Activated B cell treated with CpG ODN at 0.5 μM for 24 hours (primary cell): ENCODE measurements at places on chromosomes 13 and 19. TPM values are rescaled to one million over a fixed set of nuclear protein-coding genes. Genes with fewer than 3 reads are reported as not detected.

GRCh38 chr13:80605716-80606115, 264.8 kb upstream of the SPRY2 start:
- DNase-seq: no peak

GRCh38 chr13:32262165-32262564, 53.0 kb downstream of the ZAR1L start:
- no peak for DNase-seq

GRCh38 chr13:62510906-62511655, 1095.4 kb upstream of the PCDH20 start:
- DNase-seq: no peak

DNA sequence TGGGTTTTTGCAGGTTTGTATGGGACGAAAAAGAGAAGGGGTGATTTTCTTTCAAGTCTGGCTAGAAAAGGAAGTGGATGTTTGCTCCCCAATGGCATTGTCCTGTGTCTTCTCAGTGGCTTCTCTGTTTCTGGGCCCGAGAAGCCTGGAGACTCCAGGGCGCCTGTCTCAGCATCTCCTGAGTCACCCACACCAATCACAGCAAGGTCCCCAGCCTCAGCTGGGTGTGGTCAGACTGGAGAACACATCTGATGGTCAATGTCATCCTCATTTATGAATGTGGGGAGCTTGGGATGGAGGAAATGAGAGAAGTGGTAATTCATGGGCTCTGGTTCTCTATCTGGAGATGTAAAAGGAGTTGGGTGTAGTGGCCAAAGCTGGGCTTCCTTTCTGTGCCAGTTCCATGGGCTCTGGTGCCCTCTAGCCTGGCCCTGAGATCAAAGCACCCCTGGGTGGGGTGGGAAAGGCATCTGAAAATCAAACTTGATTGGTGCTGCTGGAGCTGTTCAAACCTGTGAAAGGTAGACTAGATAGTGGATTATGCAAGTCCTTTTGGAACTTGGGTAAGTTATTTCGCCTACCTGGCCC, 13.4 kb downstream of the RASL11A start:
- DNase-seq: no peak

GRCh38 chr19:45293682-45294081, 29.0 kb downstream of the CKM start:
- no peak for DNase-seq

Gene CRX
- not detected in 2 replicates for total RNA-seq

DNA sequence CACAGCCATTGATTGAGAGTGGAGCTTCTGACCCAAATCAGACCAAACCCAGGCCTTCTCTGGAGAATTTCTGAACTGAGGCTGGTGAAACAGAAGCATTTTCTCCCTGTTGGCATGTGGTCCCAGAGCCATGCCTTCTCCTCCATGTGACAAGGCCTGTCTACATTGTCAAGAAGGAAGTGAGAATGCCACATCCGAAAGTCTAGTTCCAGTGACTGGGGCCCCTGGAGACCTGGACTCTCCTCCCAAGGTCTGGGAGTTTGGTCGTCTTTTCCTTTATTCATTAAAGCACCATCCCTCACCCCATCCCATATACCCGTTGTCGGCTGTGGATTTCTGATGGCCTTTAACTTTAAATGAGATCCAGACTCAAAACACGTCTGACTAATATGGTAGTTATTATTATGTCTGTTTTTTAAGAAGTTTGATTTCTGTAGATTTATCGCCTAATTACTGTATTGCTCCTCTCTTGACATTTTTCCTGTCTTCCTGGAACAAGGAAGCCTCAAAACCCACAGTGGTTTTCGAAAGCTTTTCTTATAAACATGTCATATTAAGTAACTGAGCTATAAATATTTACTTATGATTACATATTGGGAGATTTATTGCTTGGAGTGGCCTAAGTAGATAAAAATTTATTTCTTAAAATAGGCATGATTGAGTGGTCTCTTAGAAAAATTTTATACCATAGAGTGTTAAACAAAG, 128.3 kb upstream of the FRY start:
- no peak for DNase-seq

DNA sequence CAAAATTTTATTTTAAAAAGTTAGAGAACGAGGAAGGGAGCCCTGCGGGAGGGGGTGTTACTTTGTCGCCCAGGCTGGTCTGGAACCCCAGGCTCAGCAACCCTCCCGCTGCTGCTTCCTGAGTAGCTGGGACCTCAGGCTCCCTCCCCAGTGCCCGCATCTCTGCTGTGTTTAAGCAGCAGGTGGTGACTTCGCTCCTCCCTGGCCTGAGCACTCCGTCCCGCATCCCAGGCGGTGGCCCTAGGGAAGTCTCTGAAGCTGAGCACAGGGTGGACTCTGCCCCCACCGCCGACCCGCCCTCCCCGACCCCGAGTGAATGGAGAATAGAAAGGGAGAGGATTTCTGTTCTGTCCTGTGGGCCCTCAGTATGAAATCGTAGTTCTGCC, 30.5 kb downstream of the ZNF701 start:
- no peak for DNase-seq

Gene ARHGEF1
- total RNA-seq: 351 and 418 TPM in 2 replicates

- DNase-seq: no peak
Measured at GRCh38 chr19:42154471-42155323, 22.5 kb upstream of the POU2F2 start.

DNA sequence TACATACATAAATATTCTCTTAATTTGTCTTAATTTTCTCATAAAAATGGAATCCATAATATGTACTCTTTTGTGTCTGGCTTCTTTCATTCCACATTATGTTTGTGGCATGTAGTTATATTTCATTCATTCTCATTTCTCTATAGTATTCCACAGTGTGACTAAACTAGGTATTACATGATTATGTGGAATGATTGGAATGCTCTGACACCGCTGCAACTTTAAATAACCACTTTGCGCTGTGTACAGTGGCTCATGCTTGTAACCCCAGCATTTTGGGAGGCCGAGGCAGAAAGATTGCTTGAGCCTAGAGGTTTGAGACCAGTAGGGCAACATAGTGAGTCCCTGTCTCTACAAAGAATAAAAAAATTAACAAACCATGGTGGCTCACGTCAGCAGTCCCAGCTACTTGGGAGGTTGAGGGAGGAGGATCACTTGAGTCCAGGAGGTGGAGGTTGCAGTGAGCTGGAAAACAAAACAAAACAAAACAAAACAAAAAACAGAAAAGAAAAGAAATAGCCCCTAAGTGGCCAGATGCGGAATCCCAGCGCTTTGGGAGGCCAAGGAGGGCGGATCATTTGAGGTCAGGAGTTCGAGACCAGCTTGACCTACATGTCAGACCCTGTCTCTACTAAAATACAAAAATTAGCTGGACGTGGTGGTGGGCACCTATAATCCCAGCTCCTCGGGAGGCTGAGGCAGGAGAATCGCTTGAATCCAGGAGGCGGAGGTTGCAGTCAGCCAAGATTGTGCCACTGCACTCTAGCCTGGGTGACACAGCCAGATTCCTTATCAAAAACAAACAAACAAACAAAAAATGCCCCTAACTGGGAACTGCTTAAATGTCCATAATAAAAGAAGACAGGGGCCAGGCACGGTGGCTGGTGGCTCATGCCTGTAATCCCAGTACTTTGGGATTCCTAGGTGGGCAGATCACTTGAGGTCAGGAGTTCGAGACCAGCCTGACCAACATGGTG, 8.0 kb upstream of the SAE1 start:
- DNase-seq: no peak

DNA sequence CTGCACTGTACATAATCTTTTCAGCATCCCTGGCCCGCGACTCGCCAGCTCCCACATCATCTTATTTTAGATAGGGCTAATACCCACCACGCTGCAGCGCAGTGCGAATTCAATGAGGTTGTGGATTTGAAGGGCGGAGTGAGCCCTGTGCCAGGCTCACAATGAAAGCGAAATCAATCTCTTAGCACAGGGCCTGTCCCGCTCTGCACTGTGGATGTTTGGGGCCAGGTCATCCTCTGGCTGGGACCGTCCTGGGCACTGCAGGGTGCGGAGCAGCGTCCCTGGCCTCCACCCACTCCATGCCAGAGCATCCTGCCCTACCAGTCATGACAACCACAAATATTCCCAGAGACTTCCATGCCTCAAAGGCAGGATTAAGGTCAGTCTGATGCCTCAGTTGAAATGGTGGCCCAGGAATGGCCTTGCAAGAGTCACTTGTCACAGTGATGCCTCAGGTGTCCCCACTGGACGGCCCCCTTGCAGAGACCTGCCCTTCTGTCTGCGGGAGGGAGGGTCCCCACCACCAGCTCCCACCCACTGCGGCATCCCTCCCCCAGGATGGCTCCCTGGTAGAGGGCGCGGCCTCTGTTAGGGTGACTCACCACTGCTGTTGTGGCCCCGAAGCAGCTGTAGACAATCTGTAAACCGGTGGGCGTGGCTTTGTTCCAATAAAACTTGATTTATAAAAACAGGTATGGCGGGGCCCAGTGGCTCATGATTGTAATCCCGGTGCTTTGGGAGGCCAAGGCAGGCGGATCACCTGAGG, 5.6 kb downstream of the UHRF1 start:
- no peak for DNase-seq

Gene SULT2A1
- not detected in 2 replicates for total RNA-seq

Gene HOOK2
- total RNA-seq: 13.4 and 21.2 TPM in 2 replicates

Gene MBD3L3
- total RNA-seq: not detected in 2 replicates

DNA sequence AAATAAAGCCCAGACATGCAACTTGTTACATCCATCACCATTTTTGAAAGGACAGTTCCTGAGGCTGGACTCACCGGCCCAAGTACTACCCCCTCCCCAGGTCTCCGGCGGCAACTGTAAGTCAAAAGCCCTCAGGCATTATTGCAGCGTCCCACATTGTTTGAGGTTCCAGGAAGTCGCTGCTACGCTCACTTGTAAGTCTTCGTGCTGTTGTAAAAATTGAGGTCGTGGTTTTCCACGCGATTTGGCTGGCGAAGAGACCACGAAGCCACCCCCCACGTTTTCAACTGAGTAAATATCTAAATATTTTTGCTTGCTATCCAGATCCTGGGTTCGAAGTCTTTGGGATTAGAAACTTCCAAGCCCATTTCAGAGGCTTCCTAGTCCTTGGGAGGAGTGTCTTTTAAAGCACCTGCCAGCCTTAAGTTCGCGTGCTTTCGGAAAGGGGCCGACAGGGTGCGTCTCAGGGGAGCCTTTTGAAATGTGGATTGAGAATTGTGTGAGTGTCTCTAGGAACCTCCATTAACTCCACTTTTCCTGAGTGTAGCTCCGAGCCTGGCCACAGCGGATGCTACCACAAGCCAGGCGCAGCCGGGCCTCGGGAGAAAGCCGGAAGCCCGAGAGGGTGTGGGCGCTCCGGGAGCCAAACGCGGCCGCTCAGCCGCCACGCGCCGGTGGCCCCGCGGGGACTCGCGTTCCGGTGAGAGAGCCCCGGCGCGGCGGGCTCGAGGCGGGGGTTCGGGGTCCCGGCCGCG, 434 bp upstream of the FNDC3A start:
- no peak for DNase-seq

Gene KRTDAP
- not detected in 2 replicates for total RNA-seq

DNA sequence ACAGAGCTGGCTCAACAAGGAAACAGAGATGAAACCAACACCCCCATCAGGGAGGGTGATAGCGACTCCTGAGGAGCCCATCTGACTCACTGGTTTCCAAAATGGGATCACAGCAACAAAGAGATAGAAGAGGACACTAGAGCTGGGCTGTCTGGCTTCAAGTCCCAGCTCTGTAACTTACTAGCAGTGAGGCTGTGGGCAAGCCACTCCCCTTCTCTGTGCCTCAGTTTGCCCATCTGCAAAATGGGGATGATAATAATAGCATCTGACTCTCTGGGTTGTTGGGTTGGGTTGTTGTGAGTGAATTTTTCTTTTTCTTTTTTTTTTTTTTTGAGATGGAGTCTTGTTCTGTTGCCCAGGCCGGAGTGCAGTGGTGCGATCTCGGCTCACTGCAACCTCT, 14.3 kb downstream of the IGSF23 start:
- DNase-seq: no peak

DNA sequence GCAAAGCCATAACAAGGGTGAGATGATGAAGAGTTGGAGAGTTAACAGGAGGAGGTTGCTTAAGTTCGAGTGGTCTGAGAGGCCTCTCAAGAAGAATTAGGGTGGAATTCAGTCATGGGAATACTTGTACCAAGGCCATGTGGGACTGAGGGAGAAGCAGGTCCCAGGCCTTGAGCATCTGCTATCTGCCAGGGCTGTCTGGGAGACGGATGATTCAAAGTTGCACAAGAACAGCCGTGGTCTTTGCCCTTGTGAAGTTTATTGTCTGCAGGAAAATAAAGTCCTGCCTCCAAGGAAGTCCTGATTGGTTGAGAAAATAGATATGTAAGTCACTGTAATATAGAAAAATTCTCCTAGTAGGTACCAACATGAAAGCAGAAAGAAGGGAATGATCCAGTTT, 178.8 kb upstream of the RFC3 start:
- no peak for DNase-seq

GRCh38 chr19:34228762-34229161, 25.6 kb upstream of the GARRE1 start:
- DNase-seq: no peak

- DNase-seq: no peak
Measured at GRCh38 chr13:51590231-51590970, 6.1 kb downstream of the WDFY2 start.

Gene NLRP5
- not detected in 2 replicates for total RNA-seq

DNA sequence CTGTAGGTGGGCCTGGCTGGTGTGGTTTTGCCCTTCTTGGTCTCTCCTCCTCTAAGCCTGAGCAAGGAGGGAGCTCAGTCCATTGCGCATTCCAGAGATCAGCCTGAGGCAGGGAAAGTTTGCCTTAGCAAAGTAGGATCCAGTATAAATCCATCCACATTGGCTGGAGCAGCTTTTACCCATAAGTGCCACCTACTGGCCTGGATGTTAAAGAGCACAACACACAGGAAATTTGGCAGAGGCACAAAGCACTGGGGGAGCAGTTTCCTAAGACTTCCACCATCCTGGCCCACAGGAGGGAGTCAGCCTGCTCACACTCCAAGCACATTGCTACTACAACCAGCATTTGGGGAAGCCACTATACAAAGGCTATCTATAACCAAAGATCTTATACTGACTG, 1124.2 kb downstream of the SLITRK1 start:
- no peak for DNase-seq

DNA sequence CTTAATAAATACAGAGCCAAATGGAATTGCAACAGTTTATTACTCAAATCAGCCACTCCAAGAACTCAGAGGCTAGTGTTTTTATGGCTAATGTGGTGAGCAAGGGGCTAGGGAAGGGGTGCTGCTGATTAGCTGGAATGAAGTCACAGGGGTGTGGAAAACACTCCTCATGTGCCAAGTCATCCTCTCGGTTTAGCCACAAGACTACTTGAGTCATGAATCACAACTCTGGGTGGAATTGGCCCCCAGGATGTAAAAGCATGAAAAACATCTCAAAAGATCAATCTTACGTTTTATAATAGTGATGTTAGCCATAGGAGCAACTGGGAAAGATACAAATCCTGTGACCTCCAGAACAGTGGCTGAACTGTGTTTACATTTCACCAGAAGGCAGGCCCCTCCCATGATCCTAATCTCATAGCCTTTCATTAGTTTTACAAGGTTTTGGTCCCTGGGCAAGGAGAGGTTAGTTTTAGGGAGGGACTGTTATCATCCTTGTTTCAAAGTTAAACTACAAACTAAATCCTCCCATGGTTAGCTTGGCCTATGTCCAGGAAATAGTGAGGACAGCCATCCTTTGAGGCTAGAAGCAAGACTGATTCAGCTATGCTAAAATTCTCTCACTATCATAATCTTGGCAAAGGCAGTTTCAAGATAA, 2020.1 kb upstream of the PCDH20 start:
- no peak for DNase-seq

- no peak for DNase-seq
Measured at GRCh38 chr19:48631225-48631624, 6.0 kb downstream of the DBP start.
